ENCODE measurements at places on chromosomes 11 and 22. TPM values are rescaled to one million over a fixed set of nuclear protein-coding genes. Genes with fewer than 3 reads are reported as not detected.

DNA sequence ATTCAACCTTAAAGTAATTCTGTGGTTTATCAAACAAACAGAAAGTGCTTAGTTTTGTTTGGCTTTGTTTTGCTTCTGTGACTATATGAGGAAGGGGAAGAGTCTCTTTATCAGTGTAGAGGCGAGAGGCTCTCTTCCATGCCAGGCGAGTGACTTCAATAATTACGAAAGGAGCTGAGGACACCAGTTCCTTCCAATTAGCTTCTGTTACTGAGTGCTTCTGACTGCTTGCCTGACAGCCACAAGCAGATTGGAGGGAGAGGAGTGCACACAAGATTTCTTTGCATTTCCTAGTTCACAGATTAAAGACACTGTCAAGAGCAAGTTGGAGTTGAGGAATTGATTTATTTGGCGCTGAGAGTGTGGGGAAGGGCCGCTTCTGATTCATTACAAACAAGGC lies 1484.5 kb upstream of the TENM4 start:
- no peak for DNase-seq

GRCh38 chr11:63766531-63767235 lies 1.9 kb downstream of the ZFTA start:
- no peak for DNase-seq

GRCh38 chr11:80625563-80625962 lies 1184.7 kb upstream of the TENM4 start:
- DNase-seq: no peak

GRCh38 chr22:33341611-33342010 lies 283.4 kb upstream of the SYN3 start:
- DNase-seq: no peak

Gene RFPL3
- total RNA-seq: not detected

Gene EEF1G
- 1,951 TPM for total RNA-seq

Gene TTC17
- total RNA-seq: 79.8 TPM

Gene OR4A16
- total RNA-seq: not detected
